ENCODE measurements at places on chromosomes 5 and 9.
A peak's percentile ranks its signal among the peaks of the same experiment; 100 is the strongest.

- DNase-seq = no peak
Observed at GRCh38 chr5:460273-460625, 17.3 kb downstream of the EXOC3 start.

- DNase-seq = peak; percentile 45
Observed at GRCh38 chr9:119005162-119005561, 364.1 kb downstream of the BRINP1 start.

GRCh38 chr5:118577621-118578020, 410.7 kb downstream of the DTWD2 start:
- no peak for DNase-seq

DNA sequence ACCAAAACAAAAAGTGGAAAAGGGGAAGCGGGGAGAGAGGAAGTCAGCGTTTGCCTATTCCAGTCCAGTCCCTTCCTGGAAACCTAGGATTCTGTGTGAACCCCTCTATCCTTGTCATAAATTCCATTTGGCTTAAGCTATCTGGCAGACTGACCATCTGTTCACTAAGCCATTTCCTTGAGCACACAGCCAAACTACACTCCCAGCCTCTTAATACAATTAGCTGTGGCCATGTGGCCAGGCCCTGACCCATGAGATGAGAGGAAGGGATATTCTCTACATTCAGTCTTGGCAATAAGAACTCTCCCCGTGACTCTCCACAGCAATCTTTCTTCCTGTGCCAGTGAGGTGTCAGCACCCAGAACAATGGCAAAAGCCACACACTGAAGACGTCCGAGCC, 424.8 kb downstream of the TLE1 start:
- DNase-seq = peak; percentile 3

DNA sequence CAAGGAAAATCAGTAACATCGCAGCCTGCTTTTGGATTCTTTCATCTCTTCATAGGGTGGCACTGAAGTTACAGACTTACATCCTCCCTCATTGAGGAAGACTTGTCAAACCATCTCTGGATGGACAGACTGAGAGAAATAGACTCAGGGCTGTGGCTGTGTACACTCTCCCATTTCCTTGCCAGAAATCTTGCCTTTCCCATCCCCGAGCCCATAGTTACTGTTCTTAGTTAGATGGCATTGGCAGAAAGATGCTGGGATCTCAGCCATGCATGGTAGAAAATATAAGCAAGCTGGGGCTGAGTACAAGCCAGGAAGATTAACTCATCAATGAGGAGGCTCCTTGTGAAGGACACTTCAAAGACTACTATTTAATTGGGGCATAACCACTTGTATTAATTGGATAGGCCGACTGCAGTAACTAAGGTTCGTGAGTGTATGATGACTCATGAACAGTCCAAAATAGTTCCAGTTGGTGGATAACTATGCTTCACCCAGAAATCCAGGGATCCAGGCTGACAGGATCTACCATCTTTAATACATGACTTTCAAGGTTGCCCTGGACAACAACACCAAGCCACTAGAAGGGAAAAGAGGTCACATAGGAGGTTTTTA, 137.9 kb downstream of the TMEM38B start:
- peak; percentile 65 for DNase-seq

- no peak for DNase-seq
Observed at GRCh38 chr9:126114850-126115460, 211.7 kb upstream of the MVB12B start.

DNA sequence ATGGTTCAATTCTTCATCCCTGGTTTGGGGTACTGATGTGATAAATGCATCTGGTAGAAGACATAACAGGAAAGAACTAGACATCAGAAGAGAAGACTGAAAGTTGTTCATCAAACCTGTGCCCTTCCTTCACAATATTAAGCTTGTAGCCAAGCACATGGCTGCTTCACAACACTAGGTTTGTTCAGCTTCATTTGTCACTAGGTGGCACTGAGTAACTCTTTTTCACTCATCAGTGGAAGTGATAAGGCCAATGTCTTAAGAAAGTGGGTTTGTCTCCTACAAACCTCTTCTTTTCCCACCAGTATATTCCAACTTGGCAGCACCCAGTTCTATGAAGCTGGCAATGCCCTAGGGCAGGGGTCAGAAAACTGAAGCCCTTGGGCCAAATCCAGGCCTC, 26.9 kb downstream of the ZNF484 start:
- DNase-seq = peak; percentile 2

DNA sequence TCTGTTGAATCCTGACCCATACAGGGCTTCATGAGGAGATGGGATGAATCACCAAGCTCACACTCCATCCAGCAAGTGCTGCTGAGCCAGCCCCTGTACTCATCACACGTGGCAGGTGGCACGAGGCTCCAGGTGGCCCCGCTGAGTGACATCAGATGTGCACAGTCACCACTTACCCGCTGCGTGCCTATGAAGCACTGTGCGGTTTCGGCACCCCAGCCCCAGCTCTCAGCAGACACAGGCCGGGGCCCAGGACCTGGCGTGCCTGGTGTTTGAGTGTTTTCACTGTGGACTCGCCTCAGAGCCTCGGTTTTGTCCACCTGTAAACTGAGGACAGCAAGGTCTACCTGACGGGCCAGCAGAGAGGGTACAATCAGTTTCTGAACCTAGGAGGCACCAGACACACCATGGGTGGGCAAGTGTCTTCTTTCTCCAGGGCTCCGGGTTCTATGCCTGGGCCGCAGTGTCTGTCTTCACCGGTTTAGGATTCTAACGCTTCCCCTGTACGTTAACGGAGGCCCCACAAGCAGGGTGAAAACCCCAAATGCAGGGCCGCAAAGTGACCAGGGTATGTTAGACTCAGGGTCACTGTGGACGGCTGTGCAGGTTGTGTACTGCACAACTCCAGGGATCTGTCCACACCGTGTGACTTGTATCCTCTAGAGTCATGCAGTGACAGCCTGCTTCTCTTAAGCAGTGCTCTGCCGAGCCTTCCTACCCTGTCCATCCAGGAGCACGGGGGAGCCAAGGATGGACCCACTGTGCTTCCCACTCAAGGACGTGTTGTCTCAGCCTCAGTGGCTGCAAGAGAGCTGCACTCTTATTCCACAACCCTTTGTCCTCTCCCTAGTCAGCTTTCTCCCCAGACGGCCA, 44.3 kb upstream of the COL5A1 start:
- DNase-seq = peak; percentile 63

- DNase-seq = no peak
Observed at GRCh38 chr5:148729182-148729581, 74.9 kb upstream of the HTR4 start.

DNA sequence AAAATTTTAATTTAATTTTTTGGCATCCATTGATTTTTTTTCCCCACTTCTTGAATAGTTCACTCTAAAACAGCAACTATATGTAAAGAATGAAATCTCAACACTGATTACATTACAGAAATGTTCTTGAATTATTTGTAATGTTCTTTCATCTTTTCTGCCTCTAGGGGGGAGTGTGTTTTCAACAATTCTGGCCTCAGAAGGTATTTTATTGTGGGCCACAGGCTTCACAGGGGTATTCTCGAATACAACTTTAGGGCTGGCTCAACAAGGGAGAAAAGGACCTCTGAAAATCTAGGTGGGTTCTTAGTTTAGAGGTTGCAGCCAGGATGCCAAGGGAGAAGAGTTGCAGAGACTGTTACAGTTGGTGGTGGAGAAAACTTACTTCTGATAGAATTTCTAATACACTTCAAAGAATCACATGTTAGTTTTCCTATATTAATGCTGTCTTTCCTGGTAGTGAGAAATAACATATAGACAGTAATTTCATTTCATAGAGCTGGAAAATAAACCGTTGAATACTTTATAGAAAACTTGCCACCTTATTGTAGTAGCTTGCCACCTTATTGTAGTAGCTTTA, 3.6 kb upstream of the NPR3 start:
- peak; percentile 20 for DNase-seq

GRCh38 chr9:131727184-131727759, 12.6 kb downstream of the RAPGEF1 start:
- DNase-seq = peak; percentile 69

Measured in RPMI7951 (cell line).